ENCODE measurements at places on chromosomes 11 and 22. TPM values are rescaled to one million over a fixed set of nuclear protein-coding genes. Genes with fewer than 3 reads are reported as not detected.

- no peak for DNase-seq
Observed at GRCh38 chr11:120780239-120780638, 243.7 kb upstream of the TBCEL start.

DNA sequence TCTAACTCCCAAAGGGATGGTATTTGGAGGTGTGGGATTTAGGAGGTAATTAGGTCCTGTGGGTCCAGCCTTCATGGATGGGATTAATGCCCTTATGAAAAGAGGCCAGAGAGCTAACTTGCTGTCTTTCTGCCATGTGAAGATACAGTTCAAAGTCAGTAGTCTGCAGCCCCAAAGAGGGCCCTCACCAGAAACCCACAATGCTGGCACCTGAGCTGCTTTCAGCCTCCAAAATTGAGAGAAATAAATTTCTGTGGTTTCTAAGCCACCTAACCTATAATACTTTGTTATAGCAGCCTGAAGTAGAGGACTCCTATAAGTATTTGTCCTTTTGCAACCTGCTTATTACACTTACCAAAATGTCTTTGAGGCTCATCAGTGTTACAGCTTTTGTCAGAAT, 16.2 kb downstream of the ATM start:
- no peak for DNase-seq

DNA sequence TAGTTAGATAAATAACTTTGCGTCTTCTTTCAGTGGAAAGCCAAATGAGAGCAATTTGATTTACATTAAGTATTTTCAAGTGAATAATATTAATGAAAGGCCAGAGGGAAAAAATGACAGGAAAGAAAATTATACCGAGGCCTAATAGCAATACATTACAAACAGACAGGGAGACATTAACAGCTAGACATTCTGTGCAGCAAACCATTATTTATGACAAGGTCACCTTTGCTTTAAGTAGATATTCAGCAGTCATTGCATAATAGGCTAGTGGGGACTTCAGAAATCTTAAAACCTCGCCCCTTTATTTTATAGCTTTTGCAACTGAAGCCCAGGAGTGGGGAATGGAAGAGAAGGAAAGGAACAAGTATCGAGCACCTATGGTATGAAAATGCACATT, 321.6 kb downstream of the GRM5 start:
- no peak for DNase-seq

DNA sequence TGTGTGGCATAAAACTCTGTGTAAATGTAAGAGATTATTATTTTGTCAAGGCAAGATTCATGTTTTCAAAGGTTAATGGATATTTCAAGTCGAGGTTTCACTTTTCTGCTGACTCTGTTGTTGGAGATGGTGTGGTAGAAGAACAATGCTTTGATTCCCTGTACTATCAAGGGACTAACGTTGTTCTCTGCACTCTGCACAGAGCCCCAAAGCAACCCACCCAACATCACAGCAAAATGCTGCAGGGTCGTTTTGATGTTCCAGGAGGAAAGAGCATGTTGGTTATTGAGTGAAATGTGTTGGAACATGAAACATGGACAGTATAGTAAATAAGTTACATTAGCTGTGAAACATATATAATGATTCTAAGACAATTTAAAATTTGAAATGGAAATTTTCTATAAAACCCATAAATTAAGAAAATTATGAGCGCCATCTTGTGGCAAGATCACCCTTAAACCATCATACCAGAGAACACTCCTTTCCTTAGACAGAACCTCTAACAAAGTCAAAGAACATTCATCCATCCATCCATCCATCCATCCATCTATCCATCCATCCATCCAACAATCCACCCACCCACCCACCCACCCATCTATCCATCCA, 164.4 kb upstream of the ZBED5 start:
- peak; percentile 56 for DNase-seq

DNA sequence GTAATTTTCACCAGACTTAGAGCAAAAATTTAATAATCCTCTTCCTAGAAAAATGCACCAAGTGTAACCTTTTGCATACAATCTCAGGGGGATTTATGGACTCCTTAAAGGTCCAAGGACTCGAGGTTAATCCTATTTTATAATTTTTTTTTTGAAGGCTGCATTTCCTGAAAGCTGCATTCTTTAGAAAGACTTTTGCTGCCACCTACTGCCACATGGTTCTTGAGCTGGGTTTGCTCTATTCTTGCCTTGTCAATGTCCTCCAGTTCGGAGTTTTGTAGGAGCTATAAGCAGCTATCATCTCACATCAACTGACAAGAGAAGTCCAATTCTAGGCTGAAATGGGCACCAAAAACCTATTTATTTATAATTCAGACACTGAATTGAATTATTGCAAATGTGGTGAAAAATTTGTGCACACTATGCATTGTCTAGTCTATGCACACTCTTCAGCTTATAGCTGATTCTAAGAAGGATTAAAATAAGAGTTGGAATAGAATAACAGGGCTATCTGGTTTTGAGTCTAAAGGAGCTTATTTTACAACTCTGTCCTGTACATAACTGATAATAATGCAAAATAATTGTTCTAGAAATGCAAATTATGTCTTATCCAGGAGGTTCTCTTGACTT, 31.3 kb downstream of the TRAF6 start:
- peak; percentile 65 for DNase-seq

DNA sequence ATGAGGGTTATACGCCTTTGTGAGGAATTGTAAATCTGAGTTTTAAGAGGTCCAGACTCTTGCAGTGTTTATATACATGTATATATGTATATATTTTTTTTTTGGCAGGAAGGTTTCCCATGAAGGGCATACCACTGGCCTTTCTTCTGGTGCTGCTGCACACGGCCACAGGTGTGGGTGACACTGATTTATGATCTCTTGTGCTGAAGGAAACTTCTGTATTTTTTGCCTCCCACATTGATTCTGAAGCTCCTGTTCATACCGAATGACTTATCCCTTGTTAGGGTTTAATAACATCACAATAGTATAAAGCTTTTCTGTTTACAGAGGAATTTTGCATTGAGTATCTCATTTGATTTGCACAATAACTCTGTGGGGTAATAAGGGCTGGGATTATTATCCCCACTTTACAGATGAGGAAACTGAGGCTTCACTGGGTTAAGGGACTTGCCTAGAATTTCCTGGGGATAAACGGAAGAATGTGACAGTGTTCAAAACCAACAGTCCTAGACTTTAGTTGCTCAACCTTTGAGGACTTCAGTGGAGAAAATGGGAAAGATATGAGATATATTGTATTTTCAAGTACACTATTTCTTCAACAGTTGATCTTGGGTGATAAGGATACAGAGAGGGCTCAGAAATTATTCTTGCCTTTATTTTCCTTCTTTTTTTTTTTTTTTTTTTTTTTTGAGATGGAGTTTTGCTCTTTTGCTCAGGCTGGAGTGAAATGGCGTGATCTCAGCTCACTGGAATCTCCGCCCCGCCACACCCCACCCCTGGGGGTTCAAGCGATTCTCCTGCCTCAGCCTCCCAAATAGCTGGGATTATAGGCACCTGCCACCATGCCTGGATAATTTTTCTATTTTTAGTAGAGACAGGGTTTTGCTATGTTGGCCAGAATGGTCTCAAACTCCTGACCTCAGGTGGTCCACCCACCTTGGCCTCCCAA, 70.1 kb downstream of the MICAL2 start:
- no peak for DNase-seq

- DNase-seq, result no peak
Observed at GRCh38 chr11:70021586-70021985, 56.5 kb upstream of the ANO1 start.

MCHR1 gene
- not detected for total RNA-seq

DNA sequence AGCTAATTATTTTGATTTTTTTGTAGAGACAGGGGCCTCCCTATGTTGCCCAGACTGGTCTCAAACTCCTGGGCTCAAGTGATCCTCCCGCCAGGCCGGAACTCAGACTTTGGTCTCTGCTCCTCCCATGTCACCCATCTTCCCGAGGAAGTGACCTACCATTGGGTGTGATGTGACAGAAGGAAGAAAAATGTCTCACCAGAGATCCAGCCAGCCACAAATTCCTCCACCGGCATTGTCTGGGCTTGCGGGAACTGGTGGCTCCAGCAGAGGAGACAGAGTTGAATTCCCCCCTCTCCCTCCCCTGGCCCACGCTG, 772 bp downstream of the SLC25A45 start:
- DNase-seq, result no peak

DNA sequence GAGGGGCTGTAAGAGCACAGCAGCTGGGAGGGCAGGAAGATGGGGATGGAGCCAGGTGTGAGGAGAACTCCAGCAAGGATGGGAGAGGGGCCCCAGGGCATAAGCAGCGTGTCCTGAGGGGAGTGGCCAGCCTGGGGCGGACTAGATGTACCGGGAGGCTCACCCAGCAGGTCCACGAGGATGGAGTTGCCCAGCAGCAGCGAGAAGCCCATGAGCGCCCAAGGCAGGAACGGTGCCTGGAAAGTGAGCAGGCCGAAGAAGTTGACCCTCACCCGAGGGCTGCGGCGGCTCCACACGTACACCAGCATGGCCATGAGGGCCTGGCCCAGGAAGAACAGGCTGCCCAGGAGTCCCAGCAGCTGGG, 1.3 kb downstream of the DERL3 start:
- DNase-seq, result no peak

- no peak for DNase-seq
Observed at GRCh38 chr11:8059571-8060011, 21.4 kb upstream of the TUB start.

- no peak for DNase-seq
Observed at GRCh38 chr11:132064987-132065620, 694.7 kb downstream of the NTM start.

- no peak for DNase-seq
Observed at GRCh38 chr11:13140028-13140870, 131.1 kb downstream of the RASSF10 start.

GRCh38 chr11:35041070-35041554, 97.9 kb upstream of the CD44 start:
- DNase-seq, result no peak

- DNase-seq, result no peak
Observed at GRCh38 chr11:48101958-48102357, 114.7 kb upstream of the OR4B1 start.

DNA sequence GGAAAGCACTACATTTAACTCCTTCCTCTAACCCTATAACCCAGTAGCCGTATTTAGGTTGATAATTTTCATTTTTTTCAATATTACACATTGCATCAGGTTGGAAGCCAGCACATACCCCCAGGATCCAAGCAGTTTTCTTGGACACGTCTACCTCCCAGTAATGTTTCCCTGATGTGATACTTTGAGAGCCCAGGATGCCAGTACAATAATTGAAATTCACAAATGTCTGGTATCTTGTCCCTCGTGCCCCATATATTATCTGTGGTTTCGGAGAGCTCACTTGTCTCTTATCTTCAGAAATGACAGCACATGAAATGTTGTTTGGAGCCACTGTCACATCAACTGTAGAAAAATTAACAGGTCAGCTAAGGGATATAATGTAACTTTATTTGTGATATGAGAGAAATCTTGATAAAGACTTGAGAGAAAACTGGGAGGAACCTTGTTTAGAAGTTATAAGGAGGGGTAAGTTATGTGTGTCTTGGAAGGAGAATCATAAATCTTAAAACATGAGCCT, 19.8 kb downstream of the TRIM5 start:
- DNase-seq, result no peak

PDE2A gene
- 2.9 TPM for total RNA-seq

GRCh38 chr11:118924591-118925585, 838 bp downstream of the BCL9L start:
- DNase-seq, result peak; percentile 68

DNA sequence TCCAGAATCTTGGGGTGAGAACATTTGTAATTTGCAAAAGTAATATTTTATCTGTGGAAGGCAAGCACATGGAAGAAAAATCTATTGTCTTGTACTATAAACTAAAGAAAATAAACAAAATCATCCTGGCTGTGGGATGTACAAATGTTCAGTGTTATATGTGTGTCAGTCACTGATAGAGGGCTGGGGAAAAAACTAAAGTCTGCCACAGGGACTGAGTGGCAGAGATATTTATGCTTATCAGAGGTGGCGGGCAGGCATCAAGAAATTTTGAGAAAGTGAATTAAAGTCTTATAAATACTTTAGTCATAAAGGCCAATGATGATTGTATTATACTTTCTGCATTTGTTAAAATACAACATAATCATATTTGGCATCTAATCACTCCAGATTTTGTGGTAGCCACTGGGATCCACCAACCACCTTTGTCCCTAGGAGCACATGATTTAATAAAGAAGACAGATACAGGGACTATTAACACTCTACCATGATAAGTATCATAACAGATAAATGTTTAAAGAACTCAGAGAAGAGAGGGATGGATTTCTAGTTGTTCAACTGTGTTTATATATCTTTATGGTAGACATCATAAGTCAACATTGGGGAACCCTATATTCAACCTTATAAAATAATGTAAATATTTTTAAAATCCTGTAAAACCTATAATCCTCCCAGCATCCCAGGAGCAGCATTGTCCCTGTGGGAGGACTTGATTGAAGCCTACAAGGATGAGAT, 2.6 kb upstream of the ENDOD1 start:
- DNase-seq, result no peak

CTSF gene
- total RNA-seq, result 24.0 TPM

RFPL3 gene
- not detected for total RNA-seq

ACRV1 gene
- not detected for total RNA-seq

AASDHPPT gene
- total RNA-seq, result 25.5 TPM

DNA sequence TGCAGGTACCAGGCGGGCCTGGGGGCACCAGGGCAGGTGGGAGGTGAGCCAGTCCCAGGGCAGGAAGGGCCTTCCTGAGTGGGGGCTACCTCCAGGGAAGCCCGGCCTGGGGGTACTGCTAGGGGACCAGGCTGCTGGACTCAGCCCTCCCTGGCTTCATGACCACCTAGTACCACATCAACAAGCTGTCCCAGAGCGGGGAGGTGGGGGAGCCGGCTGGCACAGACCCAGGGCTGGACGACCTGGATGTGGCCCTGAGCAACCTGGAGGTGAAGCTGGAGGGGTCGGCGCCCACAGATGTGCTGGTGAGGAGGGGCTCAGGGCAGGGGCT, 6.7 kb downstream of the TRPT1 start:
- no peak for DNase-seq

GRCh38 chr22:32206774-32207758, 2.2 kb upstream of the RFPL2 start:
- peak; percentile 45 for DNase-seq

All from B cell (primary cell).